ENCODE measurements at places on chromosomes 7 and 10. TPM values are rescaled to one million over a fixed set of nuclear protein-coding genes. Genes with fewer than 3 reads are reported as not detected.

GRID1 gene
- not detected for total RNA-seq

SOSTDC1 gene
- not detected for total RNA-seq

PNLIPRP1 gene
- total RNA-seq = not detected

APBB1IP gene
- total RNA-seq = 0.19 TPM

ANLN gene
- 118 TPM for total RNA-seq
